Kasumi-1 (cell line): ENCODE measurements at places on chromosomes 7 and 10.

DNA sequence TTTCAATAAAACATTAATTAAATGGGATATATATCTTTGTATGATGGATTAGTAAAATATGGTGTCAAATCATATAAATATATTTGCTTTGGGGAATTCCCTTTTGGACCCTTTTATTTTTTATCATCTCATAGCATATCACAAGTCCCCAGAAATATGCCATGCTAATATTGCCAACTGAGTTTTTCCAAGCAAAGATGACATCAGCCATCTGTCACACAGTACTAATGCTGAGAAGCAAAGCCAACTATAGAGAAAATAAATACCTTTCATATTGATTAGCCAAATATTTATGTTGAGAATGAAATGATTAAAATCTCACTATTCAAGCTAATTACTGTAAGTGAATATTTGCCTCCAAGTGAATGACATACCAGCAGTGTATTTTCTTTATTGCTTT, 575.3 kb downstream of the ETV1 start:
- DNase-seq, result no peak

DNA sequence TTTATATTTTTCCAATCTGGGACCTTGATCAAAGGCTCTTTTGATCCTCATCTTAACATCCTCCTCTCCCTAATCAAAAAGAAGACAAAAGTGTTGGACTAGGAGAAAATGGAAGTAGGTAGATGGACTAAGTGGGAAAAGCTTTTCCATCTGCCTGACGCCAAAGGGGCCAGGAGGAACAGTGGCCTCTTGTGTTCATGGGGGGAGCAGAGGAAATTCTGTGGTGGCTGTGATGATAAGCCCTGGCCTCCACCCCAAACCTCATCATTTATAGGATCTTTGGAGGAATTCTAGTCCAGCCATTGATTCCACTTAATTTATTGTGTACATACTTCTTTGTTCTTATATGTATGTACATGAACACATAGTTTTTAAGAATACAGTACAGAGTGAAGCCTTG, 21.7 kb downstream of the ZNF365 start:
- DNase-seq, result no peak

DNA sequence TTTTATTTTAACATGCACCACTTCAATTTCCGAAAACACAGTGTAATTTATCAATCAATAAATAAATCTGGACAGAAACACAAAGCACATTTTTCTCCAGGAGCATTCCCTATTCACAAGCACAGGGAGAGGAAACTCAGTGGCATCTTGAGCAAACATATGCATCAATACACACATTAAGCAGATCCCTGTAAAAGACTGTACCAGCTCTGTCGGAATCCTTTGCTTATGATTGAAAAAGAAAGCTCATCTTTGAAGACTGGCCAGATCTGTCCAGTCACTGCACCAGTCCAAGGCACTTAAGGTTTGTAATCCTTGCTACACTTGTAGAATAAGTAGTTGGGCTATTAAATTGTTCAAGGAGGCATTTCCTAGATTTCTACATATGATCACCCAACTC, 343.9 kb downstream of the BMPER start:
- DNase-seq, result no peak

GRCh38 chr7:145211211-145211610, 375.4 kb upstream of the TPK1 start:
- no peak for DNase-seq

DNA sequence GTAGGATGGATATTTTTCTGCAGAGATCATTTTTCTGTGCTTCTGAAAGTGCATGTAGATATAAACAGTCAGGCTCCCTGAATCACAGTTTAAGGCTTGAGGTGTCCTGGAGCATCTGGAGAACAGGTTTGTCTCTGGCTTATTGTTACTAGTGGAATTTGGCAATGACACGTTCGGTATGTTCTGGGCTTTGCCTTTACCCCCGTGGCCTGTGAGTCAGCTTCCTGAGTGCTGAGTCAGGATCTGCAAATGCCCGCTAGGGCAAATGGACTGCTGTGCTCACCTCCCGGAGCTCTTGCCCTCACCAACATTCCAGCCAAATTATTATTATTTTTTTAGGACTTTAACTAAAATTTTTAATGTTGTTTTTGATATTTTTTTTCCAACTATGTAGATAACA, 192.5 kb upstream of the PRSS1 start:
- peak; percentile 57 for DNase-seq
